ENCODE measurements at places on chromosomes 16 and 17. TPM values are rescaled to one million over a fixed set of nuclear protein-coding genes. Genes with fewer than 3 reads are reported as not detected.

AATK gene
- total RNA-seq: 27.0 TPM

TAOK2 gene
- 58.5 TPM for total RNA-seq

PCGF2 gene
- total RNA-seq: 70.1 TPM

TBC1D3H gene
- 0.37 TPM for total RNA-seq

THRA gene
- total RNA-seq: 17.6 TPM

CD300LF gene
- total RNA-seq: not detected

CHD9 gene
- total RNA-seq: 120 TPM

- H3K27ac ChIP-seq: no peak overlapping the region
- no peaks in the 10 kb centered on the region for H3K27me3 ChIP-seq
- H3K36me3 ChIP-seq: no peaks in the 10 kb centered on the region
- H3K4me3 ChIP-seq: no peak overlapping the region
- no peak for DNase-seq
These were observed 77.7 kb upstream of the KCNJ16 start for GRCh38 chr17:69997332-69997731.

- no peak for DNase-seq
- no peak overlapping the region for H3K27ac ChIP-seq
- H3K36me3 ChIP-seq: peaks cover 5% of the 10 kb centered on the region
- peaks cover 7% of the 10 kb centered on the region for H3K4me1 ChIP-seq
- no peak overlapping the region for H3K4me3 ChIP-seq
- H3K27me3 ChIP-seq: peaks cover 2% of the 10 kb centered on the region
These were observed 39.3 kb upstream of the AKTIP start for GRCh38 chr16:53542283-53542682.

DNA sequence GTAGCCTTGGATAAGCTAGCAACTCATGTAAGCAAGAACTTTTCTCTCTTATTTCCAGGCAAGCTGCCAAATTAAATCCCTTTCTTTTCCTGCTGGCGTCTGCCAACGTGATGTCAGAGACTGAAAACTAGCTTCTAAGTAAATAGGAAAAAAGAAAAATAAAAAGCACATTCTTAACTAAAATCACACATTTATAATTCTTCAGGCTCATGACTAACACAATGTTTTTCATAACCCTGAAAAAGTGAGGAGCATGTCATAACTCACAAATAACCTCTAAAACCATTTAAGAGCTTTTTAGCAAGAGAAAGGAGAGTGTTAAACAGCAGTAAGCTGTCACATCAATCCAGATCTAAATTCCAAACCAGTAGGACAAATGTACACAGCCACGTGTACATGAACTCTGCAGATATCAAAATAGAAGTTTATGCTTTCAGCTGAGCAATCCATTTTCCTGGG, 110.0 kb downstream of the N4BP1 start:
- no peak overlapping the region for H3K27ac ChIP-seq
- no peaks in the 10 kb centered on the region for H3K4me1 ChIP-seq
- H3K27me3 ChIP-seq: no peaks in the 10 kb centered on the region
- no peaks in the 10 kb centered on the region for H3K36me3 ChIP-seq
- no peak for DNase-seq
- H3K4me3 ChIP-seq: no peak overlapping the region

DNA sequence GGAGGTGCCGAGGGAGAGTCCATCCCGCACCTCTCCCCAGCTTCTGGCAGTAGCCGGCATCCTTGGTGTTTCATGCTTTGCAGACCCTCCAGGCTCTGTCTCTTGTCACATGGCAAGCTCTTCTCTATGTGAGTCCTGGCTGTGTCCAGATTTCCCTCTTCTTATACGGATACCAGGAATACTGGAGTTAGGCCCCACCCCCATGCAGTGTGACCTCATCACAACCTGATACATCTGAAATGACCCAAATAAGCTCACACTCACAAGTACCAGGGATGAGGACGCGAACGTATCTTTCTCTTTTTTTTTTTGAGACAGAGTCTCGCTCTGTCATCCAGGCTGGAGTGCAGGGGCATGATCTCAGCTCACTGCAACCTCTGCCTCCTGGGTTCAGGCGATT, 23.3 kb downstream of the TRAP1 start:
- H3K27ac ChIP-seq: peak overlapping the region; percentile 22
- no peak for DNase-seq
- H3K36me3 ChIP-seq: no peaks in the 10 kb centered on the region
- no peaks in the 10 kb centered on the region for H3K27me3 ChIP-seq

DNA sequence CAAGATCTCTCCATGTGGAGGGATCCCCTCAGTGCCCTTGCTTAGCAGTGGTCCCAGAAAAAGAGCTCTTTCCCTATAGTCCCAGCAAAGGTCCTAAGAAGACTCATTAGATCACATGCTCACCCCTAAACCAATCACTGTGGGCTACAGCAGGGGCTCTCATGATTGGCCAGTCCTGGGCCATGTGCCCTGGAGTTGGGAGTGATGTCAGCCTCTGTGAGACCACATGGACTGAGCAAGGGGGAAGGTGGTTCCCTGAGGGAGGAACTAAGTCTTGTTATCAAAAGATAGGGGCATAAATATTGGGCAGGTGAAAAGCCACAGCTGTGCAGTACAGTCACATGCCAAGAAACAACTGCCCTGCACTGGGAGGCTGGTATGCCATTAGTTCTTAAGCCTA, 51.3 kb downstream of the SCNN1B start:
- DNase-seq: no peak
- no peak overlapping the region for H3K27ac ChIP-seq
- H3K4me1 ChIP-seq: no peaks in the 10 kb centered on the region

- no peaks in the 10 kb centered on the region for H3K36me3 ChIP-seq
- peaks cover 10% of the 10 kb centered on the region for H3K27me3 ChIP-seq
- H3K27ac ChIP-seq: no peak overlapping the region
- H3K4me3 ChIP-seq: no peak overlapping the region
These were observed 3.7 kb upstream of the DRC7 start for GRCh38 chr16:57690782-57691471.

GRCh38 chr16:1134776-1135458, 18.0 kb upstream of the CACNA1H start:
- no peak overlapping the region for H3K27ac ChIP-seq
- no peaks in the 10 kb centered on the region for H3K36me3 ChIP-seq
- H3K4me1 ChIP-seq: peaks cover 3% of the 10 kb centered on the region
- no peak for DNase-seq
- H3K27me3 ChIP-seq: peaks cover 11% of the 10 kb centered on the region
- no peak overlapping the region for H3K4me3 ChIP-seq

GRCh38 chr16:14028202-14028601, 42.9 kb upstream of the MRTFB start:
- H3K4me1 ChIP-seq: no peaks in the 10 kb centered on the region
- no peaks in the 10 kb centered on the region for H3K27me3 ChIP-seq
- no peak overlapping the region for H3K4me3 ChIP-seq
- no peaks in the 10 kb centered on the region for H3K36me3 ChIP-seq
- H3K27ac ChIP-seq: no peak overlapping the region
- DNase-seq: no peak

- H3K27ac ChIP-seq: no peak overlapping the region
- no peak overlapping the region for H3K4me3 ChIP-seq
- no peaks in the 10 kb centered on the region for H3K36me3 ChIP-seq
- no peaks in the 10 kb centered on the region for H3K27me3 ChIP-seq
These were observed 44.9 kb upstream of the CNEP1R1 start for GRCh38 chr16:49980166-49980565.

DNA sequence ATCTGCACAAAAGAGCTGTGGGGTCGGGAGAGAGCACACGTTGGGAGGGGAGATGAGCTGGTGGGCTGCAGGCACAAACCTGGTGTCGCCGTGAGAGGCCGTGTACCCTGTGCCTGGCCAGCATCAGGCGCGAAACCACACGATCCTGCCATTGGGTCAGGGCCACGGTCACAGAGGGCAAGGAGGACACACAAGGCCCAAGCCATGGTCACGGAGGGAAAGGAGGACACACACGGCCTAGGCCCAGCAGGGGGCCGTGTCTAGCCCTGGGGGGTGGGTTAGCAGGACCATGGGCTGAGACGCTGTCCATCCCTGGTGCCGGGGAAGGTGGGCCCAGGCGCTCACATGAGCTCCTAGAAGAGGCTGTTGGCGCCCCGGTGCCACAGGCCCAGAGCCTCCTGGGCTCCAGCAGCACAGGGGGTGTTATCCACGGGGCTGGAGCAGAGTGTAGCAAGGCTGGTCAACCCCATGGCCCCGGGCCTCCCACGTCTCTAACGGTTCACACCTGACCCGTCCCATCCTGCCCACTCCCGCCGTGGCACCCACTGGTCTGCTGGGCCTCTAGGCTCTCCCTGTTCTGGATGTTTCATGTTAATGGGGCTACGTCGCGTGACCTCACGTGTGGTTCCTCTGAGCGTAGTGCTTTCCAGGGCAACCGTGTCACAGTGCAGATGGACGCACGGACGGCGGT, 7.5 kb upstream of the CCDC154 start:
- no peaks in the 10 kb centered on the region for H3K4me1 ChIP-seq
- H3K4me3 ChIP-seq: no peak overlapping the region
- H3K36me3 ChIP-seq: no peaks in the 10 kb centered on the region
- DNase-seq: no peak
- H3K27ac ChIP-seq: no peak overlapping the region
- peaks cover 7% of the 10 kb centered on the region for H3K27me3 ChIP-seq

- no peaks in the 10 kb centered on the region for H3K27me3 ChIP-seq
- no peaks in the 10 kb centered on the region for H3K4me1 ChIP-seq
- H3K36me3 ChIP-seq: no peaks in the 10 kb centered on the region
- H3K27ac ChIP-seq: no peak overlapping the region
- DNase-seq: no peak
These were observed 33.8 kb upstream of the PHLPP2 start for GRCh38 chr16:71758293-71758760.

DNA sequence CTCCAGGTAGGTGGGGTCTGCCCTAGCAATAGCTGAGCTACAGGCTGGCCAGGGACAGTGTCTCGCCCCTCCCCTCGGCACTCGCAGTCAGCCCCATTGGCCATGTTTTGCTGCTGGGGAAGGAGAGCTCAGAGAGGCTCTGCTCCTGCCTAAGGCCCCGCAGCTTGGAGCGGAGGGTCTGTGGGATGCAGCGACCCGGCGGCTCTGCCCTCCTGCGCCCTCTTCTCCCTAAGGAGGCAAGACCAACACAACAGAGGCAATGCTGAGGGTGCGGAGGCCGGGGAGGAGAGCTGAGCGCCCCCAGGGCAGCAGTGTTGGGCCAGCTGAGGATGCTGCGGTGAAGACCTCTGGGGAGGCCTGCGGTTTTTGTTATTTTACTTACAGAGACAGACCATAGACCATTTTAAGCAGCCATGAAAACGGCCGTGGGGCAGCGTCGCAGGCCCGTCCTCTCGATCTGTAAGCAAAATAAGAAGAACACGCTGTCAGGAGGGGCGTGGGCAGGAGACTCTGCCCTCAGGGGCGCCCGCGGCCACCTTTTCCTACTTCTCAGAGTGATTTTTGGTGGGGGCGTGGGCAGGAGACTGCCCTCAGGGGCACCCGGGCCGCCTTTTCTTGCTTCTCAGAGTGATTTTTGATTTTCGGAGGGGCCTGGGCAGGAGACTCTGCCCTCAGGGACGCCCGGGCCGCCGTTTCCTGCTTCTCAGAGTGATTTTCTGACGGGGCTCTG, 31.4 kb upstream of the PABPN1L start:
- no peak overlapping the region for H3K27ac ChIP-seq
- H3K4me1 ChIP-seq: peaks cover 3% of the 10 kb centered on the region
- no peak for DNase-seq
- no peak overlapping the region for H3K4me3 ChIP-seq
- no peaks in the 10 kb centered on the region for H3K36me3 ChIP-seq

- peaks cover 35% of the 10 kb centered on the region for H3K4me1 ChIP-seq
- no peak for DNase-seq
- no peak overlapping the region for H3K4me3 ChIP-seq
These were observed 198.1 kb downstream of the ENGASE start for GRCh38 chr17:79272666-79273219.

DNA sequence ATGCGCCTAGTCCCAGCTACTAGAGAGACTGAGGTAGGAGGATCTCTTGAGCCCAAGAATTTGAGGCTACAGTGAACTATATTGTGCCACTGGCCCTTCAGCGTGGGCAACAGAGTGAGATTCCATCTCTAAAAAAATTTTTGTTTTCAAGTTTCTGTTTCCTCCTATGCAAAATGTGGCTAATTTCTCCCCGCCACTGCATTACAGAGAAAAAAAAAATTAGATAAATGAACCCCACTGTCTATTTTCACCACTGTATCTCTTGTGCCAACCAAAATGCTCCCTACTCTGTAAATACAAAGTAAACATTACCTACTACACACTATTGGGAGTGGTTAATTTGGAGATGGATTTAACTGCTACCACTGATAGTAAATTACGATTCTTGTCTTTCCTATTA, 2.0 kb downstream of the MARF1 start:
- H3K4me1 ChIP-seq: peaks cover 6% of the 10 kb centered on the region
- H3K27me3 ChIP-seq: no peaks in the 10 kb centered on the region
- H3K36me3 ChIP-seq: no peaks in the 10 kb centered on the region
- no peak overlapping the region for H3K4me3 ChIP-seq
- no peak overlapping the region for H3K27ac ChIP-seq
- DNase-seq: no peak

All from glutamatergic neuron (in vitro differentiated cells).